NCI-H446 treated with DMSO at 0.1 percent for 48 hours (cell line): ENCODE measurements at places on chromosomes 6 and 20.

DNA sequence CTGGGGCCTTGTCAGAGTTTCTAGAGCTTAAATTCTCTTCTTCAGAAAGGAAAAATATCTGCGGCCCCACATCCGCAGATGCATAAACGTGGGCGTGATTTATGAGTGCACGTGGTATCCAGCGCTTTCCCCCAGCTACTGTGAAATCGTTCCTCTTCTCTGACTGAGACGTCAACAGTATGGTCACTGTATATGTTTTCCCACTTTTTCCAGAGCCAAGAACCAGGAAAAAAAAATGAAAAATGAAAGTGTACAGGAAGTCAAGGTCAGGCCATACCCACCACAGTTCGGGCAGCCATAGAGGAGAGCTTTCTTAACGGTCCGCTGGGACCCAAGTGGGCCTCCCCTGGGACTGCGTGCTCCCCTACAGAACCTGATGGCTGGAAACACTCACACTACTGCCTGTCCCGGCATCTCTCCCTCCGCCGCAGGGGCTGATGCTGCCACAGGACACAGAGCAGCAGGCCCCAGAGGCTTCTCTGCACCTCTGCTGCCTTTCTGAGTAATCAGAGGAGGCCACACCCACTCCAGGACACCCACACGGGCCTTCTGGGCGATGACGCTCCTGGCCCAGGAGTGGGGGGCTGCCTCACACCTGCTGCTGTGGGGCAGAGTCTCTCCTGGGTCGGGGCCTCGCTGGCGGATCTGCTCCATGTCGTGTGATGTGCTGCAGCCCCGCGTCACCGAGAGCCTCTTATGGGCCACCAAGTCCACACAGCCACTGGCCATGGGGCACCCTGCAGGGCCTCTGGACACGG lies 16.4 kb upstream of the STX16 start:
- no peak for DNase-seq

GRCh38 chr20:64001607-64002011 lies 20.7 kb downstream of the PRPF6 start:
- no peak for DNase-seq

GRCh38 chr6:134253681-134254080 lies 64.2 kb downstream of the SGK1 start:
- DNase-seq: no peak

GRCh38 chr6:84003131-84003530 lies 30.4 kb upstream of the MRAP2 start:
- no peak for DNase-seq

DNA sequence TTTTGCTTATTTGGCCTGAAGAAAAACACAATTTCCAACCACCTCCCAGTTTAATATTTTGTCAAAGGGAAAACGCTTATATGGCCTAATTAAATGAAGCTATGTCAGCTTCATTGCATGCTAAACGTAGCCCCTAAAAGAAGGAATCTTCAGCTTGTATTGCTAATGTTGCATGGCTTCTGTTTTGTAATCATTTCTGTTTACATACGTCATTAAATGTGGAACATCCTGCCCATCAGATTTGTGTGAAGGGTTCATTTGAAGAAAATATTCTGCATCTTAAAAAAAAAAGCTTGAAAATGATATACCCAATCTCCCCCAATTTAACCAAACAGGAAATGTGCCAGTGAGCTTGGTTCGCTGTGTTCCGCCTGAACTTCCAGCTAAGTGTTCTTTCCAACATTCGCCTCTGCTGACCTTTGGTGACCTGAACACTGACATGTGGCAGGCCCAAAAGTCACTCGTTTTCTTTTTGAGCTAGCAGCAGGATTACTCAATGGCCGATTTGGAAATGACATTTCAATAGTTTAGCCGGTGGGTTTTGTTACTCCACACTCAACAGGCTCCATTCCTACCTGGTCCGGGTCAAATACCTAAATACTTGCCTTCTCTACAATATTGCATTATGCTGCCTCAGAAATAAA lies 12.7 kb upstream of the SIRT5 start:
- no peak for DNase-seq

- no peak for DNase-seq
Measured at GRCh38 chr6:130396722-130397121, 30.9 kb downstream of the TMEM200A start.

- no peak for DNase-seq
Measured at GRCh38 chr20:13397300-13397724, 176.2 kb downstream of the ISM1 start.

- DNase-seq: no peak
Measured at GRCh38 chr6:53934023-53934422, 139.2 kb downstream of the LRRC1 start.

GRCh38 chr20:52941808-52942207 lies 30.4 kb upstream of the TSHZ2 start:
- DNase-seq: peak; percentile 88

DNA sequence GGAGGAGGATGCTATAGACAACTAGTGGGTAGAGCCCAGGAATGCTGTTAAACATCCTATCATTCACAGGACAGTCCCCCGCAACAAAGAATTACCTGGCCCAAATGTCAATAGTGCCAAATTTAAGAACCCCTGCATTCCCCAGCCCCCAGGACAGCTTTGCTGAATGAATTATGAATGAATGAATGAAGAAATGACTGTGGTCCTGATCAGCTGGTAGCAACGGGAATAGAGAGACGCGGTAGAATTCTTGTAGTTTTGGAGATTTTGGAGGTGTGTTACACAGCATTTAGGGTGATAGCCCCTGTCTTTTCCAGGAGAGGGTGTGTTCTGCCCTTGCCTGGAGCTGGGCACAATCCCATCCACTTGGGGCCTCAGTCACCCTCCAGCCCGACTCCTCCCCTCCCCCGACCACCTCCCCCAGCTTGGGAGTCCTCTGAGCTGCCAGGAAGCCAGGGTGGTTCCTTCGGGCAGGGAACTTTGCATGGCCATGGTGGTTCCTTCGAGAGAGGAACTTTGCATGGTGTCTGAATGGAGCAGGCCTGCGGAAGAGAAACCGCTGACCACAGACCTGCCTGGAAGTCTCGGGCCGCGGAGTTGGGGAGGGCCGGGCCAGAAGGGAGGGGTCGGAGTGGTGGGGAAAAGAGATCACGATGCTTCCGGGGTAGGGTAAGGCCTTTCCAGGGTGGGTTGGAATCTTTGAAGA lies 1.0 kb upstream of the HCK start:
- no peak for DNase-seq

DNA sequence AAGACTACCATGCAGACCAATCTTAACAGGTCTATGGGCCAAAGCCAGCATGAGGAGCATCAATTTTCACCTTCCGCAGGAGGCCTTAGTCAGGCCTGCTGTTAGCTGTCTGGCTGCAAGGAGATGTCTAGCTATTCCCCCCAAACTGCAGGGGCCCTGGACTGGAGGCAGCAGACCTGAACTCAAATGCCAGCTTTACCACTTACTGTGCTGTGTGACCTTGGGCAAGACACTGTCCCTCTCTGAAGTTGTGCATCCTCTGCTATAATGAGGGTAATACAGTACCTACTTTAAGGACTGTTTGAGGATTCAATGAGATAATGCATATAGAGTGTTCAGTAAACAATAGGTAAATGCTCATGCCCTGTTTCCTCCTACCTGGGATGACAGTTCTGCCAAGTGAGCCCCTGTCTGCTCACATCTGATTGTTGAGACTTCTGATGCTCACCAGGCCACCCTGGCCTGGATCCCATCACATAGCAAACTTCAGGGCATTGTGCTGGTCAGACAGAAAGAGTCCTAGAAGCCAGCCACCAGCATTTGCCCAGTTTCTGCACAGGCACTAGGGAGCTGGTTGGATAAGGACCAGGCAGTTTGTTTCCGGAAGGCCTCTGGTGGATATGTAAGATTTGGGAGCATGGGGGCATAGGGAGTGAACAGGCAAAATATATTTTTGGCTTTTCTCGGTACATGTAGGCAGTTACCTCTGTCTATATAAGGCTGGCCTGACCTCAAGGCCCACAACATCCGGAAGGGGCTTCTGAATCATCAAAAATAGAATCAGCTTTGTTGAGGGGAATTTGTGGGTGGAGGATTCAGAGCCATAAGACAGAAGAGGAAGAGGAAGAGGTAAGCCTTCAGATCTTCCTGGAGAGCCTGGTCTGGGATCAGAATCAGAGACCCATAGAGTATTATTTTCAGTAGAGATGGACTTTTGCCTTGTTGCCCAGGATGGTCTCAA lies 2.3 kb upstream of the OCSTAMP start:
- DNase-seq: no peak

DNA sequence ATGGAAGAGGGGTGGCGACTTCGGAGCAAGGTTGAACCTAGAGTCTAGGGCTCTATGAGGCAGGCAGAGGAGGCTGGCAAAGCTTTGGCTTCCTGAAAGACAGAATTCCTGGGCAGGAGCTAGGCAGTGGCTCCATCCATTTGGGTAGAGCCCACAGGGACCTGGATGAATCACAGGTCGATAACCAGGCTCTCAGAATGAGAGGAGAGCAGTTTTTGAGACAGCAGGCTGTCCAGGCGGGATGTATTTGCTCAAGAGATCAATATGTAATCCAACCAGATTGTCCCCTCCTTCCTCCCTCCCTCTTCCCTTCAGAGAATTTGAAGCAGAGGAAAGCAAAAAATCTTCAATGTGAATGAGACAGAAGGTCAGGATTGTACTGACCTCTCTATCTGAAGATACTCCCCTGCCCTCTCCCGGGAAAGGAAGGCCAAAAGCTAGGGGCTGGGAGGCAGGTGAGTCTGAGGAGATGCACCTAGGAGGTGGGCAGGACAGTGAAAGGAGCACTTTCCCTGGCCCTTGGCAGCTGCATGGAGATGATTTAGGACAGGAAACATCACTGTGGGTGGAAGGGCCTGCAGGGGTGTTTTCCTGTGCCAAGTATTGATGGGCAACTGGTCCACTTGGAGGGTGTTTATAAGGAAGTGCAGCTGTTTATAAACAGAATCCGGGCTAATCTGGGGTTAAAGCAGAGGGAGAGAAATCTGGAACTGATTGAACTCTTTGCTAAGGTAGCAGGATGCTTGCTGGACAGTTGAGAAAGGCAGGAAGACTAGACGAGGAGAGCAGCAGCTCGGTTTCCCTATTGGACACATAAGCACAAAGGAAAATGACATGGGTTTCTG lies 212.4 kb upstream of the LRFN2 start:
- DNase-seq: no peak

DNA sequence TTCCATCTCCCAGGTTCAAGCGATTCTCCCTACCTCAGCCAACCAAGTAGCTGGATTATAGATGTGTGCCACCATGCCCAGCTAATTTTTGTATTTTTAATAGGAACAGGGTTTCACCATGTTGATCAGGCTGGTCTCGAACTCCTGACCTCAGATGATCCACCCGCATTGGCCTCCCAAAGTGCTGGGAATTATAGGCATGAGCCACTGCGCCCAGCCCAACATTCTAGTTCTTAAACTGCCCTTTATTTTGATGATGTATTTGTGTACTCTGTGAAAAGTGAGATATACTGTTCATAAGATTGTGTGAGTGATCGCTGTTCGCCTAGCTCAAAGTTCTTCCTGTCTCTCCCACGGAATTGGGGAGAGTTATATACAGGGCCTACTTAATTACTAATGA lies 93.1 kb downstream of the HFE start:
- no peak for DNase-seq

DNA sequence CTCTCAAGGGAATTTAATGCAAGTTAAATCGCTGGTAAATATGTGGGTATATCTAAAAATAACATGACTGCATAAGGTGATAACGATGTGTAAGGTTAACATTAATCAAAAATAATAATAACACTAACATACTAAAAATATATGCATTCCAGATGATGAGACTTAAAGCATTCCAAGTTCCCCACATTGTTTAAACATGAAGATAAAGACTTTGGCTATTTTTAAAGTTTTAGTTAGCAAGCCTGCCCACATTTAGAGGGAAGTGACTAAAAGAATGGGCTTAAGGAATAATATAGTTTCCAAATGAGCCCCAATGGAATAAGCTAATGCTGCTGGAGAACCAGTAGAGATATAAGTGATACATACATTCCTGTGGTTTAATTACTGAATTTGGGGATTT lies 941.3 kb downstream of the TBC1D32 start:
- DNase-seq: no peak
